Activated T-helper 1 cell treated with anti-CD3 and anti-CD28 coated beads, Interleukin-12 subunit alpha, Interleukin-12 subunit beta, Interleukin-2, Interleukin-4 antibody, amounts not matched to agents 30 ng/mL and 10 ng/mL and 1 ng/mL, durations not matched to agents 14 hours and 24 hours and 36 hours (primary cell): ENCODE measurements at places on chromosomes 16 and 17.

DNA sequence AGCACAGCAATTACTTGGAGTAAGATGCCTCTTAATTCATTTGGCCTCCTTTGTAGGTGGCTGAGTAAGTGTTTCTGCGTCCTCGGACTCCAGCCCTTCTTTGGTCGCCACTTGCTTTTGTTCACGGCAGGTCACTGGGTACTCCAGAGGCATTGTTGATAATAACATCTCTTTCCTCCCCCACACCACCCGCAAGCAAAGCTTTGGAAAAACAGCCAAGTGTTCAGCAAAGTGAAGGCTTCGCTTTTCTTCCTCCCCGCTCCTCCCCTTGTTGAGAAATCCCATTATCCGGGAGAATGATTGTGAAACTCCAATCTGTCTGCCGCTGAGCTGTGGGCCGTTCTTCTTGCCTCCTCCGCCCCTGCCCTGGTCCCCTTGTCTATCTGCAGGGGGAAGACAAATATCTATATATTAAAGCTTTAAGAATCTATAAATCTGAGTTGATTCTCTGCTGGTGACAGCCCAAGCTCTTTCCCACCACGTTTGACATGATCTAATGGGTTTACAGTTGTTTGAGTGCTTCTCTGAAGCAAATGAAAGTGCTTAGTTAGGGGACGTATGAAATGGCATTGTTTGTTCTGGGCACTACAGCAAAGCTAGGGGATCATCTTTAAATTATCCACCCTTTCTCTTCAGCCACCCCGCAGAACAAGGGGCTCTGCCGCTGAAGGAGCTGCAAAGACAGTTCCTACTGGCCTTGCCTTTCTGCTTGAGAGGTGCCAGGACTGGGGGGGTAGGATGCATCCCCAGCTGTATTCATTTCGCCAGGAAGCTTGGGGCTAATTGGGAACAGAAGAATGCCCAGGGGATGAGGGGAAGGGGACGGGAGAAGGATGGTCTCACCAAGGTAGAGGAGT is 167.1 kb downstream of the CCDC182 start:
- no peak overlapping the region for H3K4me3 ChIP-seq
- H3K36me3 ChIP-seq = no peaks in the 10 kb centered on the region
- H3K4me1 ChIP-seq = no peaks in the 10 kb centered on the region
- H3K27ac ChIP-seq = no peak overlapping the region

DNA sequence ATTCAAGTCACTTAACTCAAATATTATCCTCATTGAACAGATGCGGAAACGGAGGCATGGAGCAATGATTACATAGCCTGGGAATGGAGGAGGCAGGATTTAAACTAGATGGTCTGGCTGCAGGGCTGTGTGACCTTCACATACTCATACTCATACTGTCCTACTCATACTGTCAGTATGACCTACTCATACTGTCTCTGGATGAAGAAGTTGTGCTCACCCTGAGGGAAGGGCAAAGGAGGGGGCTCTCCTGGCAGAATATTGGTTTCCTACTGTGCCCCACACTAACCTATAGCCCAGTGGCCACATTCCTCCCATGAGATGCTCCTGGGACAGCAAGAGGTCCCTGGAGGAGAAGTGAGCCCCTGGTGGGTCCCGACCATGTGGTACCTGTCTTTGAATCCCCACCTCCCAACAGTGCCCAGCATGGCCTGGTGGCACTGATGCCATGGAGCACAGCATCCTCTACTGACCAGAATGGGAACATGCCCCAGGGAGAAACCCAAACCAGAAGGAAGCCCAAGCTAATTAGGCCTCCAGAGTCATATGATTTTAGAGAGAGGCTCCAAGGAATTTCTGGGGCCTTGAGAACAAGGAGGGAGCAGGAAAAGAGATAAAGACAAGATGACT is 197.3 kb upstream of the SDK2 start:
- no peak overlapping the region for H3K27ac ChIP-seq
- DNase-seq = no peak
- H3K4me3 ChIP-seq = no peak overlapping the region
- no peaks in the 10 kb centered on the region for H3K27me3 ChIP-seq

GRCh38 chr17:7224661-7225111 is 4.9 kb downstream of the ACADVL start:
- DNase-seq = no peak
- H3K4me3 ChIP-seq = no peak overlapping the region
- no peak overlapping the region for H3K27ac ChIP-seq

- peaks cover 8% of the 10 kb centered on the region for H3K27me3 ChIP-seq
- H3K36me3 ChIP-seq = peaks cover 4% of the 10 kb centered on the region
- H3K4me1 ChIP-seq = peaks cover 5% of the 10 kb centered on the region
- H3K27ac ChIP-seq = no peak overlapping the region
- no peak overlapping the region for H3K4me3 ChIP-seq
Observed at GRCh38 chr17:77512062-77512946, 371.5 kb downstream of the SEC14L1 start.
